ENCODE measurements at places on chromosomes 4 and X.

- no peak for DNase-seq
These were observed 81.2 kb downstream of the LDB2 start for GRCh38 chr4:16817286-16817685.

DNA sequence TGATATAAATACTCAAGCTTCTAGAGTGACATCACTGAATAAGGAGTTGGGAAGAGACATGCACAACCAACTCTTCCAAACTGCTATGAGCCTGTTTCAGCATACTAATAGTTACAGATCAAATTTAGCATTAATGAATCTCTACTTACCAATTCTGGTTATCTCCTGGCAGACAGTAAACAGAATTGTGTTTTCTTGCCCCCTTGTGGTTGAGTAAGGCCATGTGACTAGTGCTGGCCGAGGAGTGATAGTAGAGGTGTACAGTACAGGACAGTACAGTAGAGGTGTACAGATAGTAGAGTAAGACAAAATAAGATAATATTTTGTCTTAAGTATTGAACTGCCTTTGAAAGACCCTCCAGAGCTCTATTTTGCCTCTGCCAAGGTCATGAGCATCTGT is 681.4 kb downstream of the GABRG1 start:
- DNase-seq = no peak

DNA sequence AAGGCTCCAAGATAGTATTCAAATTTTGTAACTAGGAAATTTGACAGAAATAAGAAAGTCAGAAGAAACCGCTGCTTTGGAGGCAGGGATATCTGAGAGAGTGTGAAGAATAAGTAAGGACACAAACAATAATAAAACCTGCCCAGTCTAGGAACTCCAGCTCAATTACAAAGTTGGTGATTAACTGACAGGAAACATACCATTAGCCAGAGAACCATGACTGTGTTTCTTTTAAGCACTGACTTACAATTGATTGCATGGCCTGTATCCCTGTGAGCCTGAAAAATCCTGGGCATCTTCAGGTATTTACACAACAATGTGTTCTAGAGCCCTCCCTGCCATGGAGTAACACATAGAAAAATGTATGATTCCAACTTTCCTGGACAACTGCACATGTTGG is 127.4 kb downstream of the GRIA3 start:
- no peak for DNase-seq

DNA sequence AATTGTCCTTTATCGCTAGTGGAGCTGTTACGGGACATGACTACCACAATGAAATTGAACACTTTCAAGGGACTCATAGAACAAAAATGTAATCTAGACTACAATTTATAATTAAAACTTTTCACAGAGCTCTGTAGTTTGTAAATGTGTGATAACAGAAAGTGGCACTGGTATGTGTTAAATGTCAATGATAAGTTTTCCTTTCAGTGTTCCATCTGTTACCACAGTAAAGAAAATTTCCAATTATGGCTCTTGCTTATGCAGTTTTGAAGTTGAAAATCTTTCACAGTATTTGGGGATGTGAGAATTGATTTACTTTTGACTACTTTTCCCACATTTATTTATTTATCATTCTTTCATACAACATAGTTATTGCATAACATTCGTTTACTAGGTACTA is 40.1 kb upstream of the GUCY1A1 start:
- DNase-seq = no peak

Measured in amniotic epithelial cell (primary cell).